ENCODE measurements at places on chromosomes 11 and 22. TPM values are rescaled to one million over a fixed set of nuclear protein-coding genes. Genes with fewer than 3 reads are reported as not detected.

RASD2 gene
- 1.3 TPM for total RNA-seq

ZMAT5 gene
- total RNA-seq, result 20.1 TPM

MMP1 gene
- total RNA-seq, result 0.87 TPM

SYT9 gene
- total RNA-seq, result 0.13 TPM

DTX4 gene
- total RNA-seq, result 5.3 TPM

LMNTD2 gene
- total RNA-seq, result 2.1 TPM

C11orf16 gene
- total RNA-seq, result not detected

NCAM1 gene
- not detected for total RNA-seq

HIRA gene
- 19.6 TPM for total RNA-seq

GRM5 gene
- not detected for total RNA-seq

DERL3 gene
- total RNA-seq, result 0.43 TPM

PELI3 gene
- total RNA-seq, result 6.4 TPM

BARX2 gene
- total RNA-seq, result not detected

ANO5 gene
- 2.3 TPM for total RNA-seq

A4GALT gene
- 13.4 TPM for total RNA-seq

ARHGEF17 gene
- 12.7 TPM for total RNA-seq

PDGFD gene
- total RNA-seq, result 9.4 TPM

SLC6A5 gene
- not detected for total RNA-seq

ADM2 gene
- total RNA-seq, result 0.51 TPM

INS gene
- not detected for total RNA-seq

OR5M3 gene
- not detected for total RNA-seq

Measured in A549 treated with DMSO at 1 μM for 4 hours (cell line).